Activated gamma-delta T cell treated with Interleukin-2 at 50 U/mL for 16 hours (primary cell): ENCODE measurements at places on chromosomes 16 and 17.

GRCh38 chr17:55641676-55642081 lies 81.0 kb downstream of the TMEM100 start:
- no peak for DNase-seq

DNA sequence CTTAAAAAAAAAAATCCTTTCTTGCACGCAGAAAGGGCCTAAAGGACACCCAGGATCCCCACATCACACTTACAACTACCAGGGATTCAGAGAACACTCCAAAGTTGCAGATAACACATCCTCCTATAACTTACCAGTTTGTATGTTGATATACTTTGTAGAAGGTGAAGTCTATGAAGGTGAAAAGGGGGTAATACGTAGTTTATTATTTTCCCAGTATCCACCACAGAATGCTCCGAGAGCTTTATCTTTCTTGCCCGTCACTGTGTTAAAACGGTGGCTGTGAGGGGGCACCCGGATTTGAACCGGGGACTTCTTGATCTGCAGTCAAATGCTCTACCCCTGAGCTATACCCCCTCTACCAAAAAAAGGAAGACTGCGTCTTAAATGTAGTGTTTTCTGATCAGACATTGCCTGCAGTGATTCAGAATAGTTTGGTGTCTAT lies 7.9 kb upstream of the RPL23 start:
- no peak for DNase-seq

GRCh38 chr17:36943250-36944191 lies 5.2 kb upstream of the AATF start:
- DNase-seq: no peak

DNA sequence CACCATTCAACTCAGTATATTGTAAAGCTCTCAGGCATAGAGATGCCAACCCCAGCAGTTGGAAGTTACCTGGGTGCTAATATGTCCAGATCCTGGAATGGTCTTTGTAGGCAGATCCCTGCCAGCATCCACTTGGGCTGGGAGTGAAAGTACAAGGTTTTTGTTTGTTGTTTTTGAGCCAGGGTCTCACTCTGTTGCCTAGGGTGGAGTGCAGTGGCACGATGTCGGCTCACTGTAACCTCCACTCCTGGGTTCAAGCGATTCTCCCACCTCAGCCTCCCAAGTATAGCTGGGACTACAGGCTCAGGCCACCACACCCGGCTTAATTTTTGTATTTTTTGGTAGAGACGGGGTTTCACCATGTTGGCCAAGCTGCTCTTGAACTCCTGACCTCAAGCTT lies 177.6 kb downstream of the IRF8 start:
- DNase-seq: no peak

DNA sequence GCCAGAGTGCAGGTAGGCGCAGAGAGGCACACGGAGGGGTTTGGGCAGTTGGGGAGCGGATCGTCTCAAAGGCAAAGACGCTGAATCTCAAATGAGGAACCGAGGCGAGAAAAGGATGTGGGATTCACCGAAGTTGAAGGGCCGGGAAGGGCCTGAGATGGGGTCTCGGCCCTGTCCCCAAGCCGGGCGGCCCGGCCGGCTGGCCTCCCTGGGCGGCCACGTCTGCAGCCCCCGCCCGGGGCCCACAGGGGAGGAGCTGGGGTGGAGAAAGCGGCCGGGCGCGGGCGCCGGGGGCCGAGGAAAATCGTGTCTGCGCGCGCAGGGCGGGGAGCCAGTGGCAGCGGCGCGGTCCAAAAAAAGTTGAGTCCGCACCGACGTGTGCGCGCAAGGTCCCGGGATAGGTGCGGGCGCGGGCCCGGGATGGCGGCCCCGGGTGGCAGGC lies 458 bp downstream of the SLC12A4 start:
- DNase-seq: no peak

DNA sequence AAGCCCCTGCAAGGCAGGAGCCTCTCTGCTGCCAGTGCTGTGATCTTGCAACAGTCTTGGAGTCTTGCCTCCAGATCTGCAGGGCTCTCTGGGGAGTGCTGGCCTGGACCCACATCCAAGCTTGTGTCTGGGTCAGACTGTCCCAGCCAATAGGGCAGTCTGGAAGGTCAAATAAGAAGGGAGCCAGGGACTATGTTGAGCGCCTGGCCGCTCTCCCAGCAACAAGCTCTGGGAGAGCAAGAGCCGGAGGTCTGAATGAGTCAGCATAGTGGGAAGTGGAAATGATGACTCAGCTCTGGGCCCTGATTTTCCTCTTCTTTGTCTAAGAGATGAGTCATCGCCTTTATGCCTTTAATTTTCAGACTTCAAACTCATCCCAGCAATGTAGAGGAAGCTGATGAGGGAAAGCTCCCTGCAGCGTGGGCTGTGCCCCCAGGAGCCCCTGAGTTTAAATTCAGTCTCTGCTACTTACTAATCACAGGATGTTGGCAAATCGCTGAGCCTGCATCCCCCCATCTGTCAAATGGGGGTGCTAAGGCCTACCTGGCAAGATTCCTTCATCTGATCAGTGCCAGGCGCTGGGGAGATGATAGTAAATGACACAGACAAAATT lies 43.6 kb upstream of the HAPSTR1 start:
- peak; percentile 4 for DNase-seq

GRCh38 chr17:78619334-78619733 lies 42.1 kb upstream of the DNAH17 start:
- DNase-seq: no peak

DNA sequence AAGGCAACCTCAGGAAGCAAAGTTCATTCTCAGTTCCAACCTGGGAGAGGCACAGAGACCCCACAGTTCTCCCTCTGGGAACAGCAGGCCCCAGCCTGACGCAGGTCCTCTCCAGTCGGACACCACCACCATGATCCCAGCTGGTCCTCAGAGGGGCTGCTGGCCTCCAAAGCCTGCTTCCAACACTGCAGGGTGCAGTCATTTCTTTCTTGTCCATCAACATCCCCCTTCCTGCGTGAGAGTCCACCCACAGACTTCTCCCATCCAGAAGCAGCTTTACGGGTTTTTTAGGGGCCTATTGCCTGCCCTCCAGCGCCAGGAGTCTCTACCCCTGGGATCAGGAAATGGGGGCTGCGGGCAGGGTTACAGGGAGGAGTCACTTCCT lies 29.3 kb upstream of the TNRC6C start:
- no peak for DNase-seq

- peak; percentile 42 for DNase-seq
These were observed 696 bp downstream of the NETO2 start for GRCh38 chr16:47142821-47143676.

DNA sequence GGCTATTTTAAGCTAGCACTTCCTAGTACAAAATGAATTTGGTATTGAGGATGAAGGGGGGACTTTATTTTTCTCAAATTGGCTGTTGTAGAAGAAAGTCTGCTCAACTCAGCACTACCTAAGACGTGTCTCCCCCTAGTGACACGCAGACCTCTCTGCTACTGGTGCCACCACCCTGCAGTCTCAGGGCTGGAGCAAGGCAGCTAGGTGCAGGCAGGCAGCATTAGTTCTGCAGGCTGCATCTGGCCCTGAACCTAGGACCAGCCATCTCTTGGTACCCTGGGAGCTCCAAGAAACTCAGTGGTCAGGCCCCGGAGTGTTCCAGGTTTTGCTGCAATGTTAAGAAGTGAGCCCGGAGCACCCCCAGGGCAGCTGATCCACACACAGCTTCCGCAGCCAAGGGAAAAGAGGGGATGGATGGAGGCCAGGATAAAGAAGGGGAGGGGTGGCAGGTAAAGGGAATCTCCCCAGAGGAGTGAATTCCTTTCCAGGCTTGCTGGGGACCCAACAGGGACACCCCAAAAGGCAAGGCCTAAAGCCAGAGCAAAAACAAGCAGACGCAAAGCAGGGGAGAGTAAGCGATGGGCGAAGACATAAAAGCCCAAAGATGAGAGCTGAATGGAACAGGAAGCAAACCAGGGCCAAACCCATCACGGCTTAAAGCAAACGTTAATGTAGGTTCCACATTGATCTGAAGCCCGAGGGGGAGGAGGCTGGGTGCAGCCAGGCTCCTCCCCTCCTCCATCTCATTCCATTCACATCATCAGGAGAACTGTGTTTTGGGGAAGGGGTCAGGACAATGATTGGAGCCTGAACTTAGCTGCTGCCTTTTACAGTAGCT lies 200.5 kb downstream of the ZFHX3 start:
- DNase-seq: no peak

DNA sequence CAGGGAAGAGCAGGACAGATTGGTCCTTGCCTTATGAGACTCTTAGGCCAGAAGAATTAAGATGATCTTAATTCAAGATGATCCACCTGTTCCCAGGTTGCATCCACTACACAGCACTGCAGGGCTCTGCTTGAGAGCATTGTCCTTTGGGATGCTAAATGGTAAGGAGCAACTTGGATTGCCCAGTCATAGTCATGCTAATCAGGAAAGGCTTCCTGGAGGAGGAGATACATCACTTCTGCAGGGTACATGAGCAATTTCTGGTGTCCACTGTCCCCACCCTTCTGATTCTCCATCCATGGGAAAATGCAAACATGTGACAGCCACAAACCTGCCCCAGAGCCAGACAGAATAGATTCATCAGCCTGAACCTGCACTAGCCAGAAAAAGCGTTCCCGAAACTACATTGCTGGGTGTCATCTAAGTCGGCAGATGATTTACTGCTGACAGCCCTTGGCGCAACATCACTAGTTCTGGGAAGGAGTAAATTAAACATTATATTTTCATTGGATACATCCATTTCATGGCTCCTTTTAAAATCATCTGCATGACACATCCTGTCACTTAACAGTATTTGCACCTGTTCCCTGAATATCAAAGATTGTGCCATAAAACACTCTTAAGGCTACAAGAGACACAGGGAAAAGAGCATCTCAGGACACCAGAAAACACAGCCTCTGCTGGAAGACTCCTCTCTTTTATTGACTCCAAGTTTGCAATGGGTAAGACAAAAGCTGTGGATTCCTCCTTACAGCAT lies 282.2 kb downstream of the MAF start:
- no peak for DNase-seq

DNA sequence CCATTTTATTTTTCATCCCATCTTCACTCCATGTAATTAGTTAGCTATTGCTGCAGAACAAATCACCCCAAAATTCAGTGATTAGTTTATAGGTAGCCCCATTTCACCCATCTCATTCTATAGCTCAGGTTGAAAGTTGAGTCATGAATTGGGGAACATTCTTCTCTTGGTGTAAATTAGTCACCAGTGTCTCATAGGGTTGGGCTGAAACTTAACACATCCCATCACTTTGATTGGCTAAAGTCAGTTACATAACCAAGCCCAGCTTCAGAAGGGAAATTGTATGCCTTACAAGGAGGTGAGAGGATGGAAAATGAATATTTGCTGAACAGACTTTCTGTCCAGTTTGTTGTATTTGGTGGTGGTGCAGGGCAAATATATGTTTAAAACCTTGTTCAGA lies 477.5 kb downstream of the WWOX start:
- no peak for DNase-seq

- no peak for DNase-seq
These were observed 108.0 kb downstream of the CCDC182 start for GRCh38 chr17:57636985-57637665.

DNA sequence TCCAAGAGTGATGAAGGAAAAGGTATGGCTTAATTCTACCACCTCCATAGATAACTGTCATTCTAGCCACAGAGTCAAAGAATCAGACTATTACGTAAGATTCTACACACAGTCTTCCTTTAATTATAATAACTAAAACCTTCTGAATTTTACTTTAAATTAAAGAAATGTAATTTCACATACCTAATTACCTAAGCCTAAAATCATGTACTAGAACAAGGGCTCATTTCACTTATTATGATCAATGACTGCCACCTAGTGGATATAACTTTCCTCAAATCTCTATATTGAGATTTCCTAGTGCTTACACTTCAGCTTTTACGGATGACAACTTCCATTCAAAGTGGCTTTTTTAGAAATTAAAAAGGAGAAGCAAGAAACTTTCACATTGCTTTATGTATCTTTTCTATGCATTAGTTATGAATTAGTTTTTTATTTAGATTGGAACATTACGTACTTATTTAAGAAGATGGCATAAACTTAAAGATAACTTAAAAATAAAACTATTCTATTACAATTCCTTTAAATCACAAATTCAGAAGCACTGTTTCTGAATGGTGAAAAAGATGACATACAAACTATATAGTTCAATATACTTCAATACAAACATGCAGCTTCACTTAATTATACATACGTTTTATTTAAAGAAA lies 18.2 kb upstream of the ABCA10 start:
- DNase-seq: no peak

DNA sequence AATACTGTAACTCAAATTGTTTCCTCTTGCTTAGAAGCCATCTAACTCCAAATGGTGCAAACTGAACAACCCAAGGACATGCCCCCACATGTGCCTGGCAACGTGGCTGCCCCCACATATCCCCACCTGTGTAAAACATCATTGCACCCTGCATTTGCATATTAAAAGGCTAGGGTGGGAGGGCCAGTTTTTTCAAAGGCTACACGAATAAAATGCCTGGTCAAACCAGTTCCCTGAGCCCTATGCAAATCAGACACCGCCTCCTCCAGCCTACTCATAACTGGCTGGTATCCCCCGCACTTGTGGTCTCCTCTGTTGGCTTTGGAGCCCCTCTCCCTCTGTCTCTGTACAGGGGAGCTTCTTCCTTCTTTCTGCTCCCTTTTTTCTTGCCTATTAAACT lies 26.7 kb downstream of the C16orf54 start:
- DNase-seq: no peak

GRCh38 chr17:18997650-18998196 lies 6.8 kb downstream of the FAM83G start:
- no peak for DNase-seq

GRCh38 chr16:6753553-6753952 lies 579.1 kb upstream of the RBFOX1 start:
- no peak for DNase-seq

DNA sequence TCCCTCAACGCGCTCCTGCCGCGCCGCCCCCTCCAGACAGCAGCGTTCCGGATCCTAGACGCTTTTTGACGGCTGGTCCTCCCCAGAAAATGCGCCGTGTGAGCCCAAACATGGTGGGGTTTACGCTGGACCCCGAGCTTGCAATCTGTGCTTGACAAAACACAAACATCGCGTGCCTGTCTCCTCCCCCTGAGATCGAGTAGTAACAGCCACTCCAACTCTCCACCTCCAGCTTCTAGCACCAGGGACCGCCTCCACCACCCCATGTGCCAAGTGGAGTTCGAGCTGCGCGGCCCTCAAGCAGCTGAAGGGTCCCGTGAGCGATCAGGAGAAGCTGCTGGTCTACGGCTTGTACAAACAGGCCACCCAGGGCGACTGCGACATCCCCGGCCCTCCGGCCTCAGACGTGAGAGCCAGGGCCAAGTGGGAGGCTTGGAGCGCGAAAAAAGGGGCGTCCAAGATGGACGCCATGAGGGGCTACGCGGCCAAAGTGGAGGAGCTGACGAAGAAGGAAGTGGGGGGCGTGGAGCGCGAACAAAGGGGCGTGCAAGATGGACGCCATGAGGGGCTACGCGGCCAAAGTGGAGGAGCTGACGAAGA lies 656 bp upstream of the GEMIN4 start:
- DNase-seq: peak; percentile 39

DNA sequence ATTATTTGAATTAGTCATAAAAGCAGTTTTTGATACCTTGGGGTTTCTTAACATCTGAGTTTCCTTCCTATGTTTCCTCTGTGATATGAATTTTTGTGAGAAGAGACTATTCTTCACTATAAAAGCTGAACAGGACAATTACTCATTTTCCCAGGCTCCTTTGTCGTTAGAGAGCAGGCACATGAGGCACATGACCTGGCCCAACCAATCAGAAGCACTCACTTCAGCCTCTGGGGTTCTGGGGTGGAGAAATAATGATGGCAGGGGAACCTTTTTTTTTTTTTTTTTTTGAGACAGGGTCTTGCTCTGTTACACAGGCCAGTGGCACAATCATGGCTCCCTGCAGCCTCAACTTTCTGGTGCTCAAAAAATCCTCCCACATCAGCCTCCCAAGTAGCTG lies 145.5 kb upstream of the ASIC2 start:
- DNase-seq: no peak

- DNase-seq: no peak
These were observed 38.5 kb downstream of the CTU2 start for GRCh38 chr16:88744577-88745521.
